ENCODE measurements at places on chromosomes 2 and 18.

- DNase-seq, result peak; percentile 27
These were observed 14.1 kb upstream of the GMPPA start for GRCh38 chr2:219484343-219485200.

DNA sequence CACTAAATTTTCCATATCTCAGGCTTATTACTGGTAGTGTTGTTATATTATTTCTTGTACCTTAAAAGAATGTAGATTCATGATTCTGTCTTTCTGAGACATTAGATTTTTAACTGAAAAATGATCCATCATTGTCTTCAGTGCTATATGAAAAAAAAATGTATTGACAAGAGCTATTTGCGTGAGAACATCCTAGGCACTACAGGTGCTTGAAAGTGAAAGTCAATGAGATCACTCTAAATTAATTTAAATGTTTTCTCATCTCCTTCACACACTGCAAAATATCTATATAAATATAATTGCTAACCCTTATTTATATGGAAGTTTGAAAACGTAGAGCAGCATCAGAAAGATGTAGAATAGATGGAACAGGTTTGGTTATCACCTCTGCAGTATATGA, 684.6 kb downstream of the TRIB2 start:
- no peak for DNase-seq

DNA sequence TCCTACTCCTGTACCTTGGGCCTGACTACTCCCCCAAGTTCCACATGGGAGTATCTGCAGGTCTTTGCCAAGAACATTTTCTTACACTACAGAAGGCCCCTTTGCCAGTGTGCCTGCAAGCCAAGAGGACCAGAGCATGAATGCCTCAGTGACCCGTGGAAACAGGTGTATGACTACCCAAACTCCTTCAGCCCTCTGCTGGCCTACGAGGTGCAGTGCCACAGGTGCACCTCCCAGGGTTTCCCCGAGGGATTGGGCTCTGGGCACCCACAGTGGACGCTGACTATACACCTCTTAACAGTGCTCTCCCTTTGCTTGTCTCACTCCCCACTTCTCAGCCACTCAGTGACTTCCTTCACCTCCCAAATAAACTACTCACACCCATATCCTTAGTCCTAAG, 91.4 kb downstream of the COL6A3 start:
- peak; percentile 40 for DNase-seq

DNA sequence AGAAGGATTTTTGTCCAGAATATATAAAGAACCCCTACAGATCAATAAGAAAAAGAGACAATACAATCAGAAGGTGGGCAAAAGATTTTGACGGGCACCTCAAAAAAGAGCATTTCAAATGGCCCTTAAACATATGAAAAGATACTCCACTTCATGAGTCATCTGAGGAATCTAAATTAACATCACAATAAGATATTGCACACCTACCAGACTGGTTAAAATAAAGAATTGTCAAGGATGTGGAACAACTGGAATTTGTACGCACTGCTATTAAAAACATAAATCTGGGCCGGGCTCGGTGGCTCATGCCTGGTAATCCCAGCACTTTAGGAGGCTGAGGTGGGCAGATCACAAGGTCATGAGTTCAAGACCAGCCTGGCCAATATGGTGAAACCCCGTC, 17.0 kb upstream of the NCOA1 start:
- DNase-seq, result no peak

DNA sequence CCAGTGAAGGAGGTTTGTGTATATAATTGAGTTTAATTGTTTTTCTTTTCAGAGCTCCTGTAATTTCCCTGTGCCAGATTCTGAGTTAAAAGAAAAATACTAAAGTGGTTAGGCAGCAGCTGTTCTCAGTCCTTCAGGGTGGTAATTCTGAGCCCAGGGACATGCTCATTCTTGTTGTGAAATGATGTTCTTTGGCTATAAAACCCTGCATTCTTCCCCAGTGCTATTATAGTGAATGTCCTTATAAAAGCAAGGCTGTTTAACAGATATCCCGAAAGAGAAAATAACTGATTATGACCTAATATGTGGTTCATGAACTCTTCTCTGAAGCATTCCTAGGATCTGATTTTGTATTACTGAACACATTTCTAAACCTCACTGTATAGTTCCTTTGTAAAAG, 34.0 kb downstream of the ADAM23 start:
- no peak for DNase-seq

DNA sequence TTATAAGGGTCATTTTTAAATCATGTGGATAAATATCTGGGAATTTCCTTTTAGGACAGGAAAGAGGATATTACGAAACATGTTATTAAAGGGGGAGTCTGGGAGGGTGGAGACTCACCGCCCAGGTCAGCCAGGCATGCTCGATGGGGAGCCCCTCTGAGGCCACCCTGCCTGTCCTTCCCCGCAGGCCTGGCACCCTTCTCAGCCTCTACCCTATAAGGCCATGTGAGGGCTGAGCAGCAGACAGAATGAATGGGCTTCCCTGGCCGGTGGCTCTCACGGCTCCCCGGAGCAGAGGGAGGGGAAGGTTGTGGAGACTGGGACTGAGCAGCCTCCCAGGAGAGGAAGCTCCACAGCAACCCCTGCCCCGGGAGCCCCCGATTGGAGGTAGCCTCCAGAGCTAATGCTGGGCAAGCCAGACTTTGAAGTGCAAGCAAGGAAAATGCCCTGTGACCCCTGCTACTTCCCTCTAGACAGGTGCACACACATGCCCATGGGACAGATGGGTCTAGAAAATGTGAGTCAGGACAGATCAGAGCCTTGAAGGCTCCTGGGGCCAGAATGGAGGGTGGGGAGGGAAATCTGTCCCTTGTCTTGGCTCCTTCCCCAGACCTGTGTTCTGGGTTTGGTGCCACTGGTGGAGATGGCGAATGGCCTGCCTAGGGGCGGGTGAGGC, 13.2 kb upstream of the ARMC9 start:
- DNase-seq, result no peak

DNA sequence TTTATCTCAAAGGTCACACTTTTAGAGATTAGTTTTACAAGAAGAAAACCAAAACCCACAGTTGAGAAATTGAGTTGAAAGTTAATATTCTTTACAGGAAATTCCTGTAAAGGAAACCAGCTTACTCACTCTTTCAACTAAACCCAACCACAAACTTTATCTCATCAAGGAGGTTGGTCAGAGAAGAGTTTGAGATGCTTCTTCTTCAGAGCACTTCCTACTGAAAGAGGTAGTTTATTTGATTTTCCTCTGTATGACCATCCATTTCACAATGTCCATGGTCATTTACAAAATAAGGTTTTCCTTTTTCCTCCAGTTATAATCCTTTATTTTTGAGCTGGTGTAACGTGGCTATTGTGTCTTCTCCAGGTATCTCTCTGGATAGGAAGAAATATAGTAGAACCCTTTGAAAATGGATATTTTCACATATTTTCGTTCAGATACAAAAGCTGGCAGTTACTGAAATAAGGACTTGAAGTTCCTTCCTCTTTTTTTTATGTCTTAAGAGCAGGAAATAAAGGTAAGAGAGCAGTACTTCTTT, 4.5 kb upstream of the IL18RAP start:
- DNase-seq, result no peak
